ENCODE measurements at places on chromosomes 5 and 9.
A peak's percentile ranks its signal among the peaks of the same experiment; 100 is the strongest.

GRCh38 chr9:13651526-13651925, 372.0 kb upstream of the MPDZ start:
- DNase-seq: no peak

- no peak for DNase-seq
Observed at GRCh38 chr5:17305964-17306725, 88.7 kb downstream of the BASP1 start.

DNA sequence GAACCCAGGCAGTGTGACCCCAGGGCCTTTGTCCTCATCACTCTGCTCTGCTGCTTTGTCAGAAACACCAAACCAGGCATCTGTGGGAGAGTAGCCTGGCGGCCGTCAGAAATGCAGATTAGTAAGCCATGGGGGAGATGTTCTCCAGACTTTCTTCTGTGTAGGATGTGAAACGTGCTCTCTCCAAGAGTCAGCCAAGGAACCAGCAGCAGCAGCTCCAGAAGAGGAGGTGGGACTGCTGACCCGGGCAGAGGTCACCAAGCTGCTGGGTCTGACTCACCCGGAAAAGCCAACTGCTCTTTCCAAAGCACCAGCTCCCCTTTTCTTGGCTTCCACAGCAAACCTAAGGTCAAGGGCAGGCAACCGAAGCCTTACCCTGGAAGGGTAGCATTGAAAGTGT, 14.4 kb upstream of the ABLIM3 start:
- no peak for DNase-seq

GRCh38 chr9:37329576-37329975, 92.9 kb upstream of the GRHPR start:
- peak; percentile 9 for DNase-seq

- DNase-seq: no peak
Observed at GRCh38 chr9:136942881-136943230, 1.7 kb downstream of the FBXW5 start.

Data from NCI-H510A treated with DMSO at 0.1 percent for 48 hours (cell line).